Activated CD4-positive, alpha-beta T cell treated with anti-CD3 and anti-CD28 coated beads, Interleukin-2, amount 50 U/mL, for 16 hours (primary cell): ENCODE measurements at places on chromosomes 7 and 10.
A peak's percentile ranks its signal among the peaks of the same experiment; 100 is the strongest.

DNA sequence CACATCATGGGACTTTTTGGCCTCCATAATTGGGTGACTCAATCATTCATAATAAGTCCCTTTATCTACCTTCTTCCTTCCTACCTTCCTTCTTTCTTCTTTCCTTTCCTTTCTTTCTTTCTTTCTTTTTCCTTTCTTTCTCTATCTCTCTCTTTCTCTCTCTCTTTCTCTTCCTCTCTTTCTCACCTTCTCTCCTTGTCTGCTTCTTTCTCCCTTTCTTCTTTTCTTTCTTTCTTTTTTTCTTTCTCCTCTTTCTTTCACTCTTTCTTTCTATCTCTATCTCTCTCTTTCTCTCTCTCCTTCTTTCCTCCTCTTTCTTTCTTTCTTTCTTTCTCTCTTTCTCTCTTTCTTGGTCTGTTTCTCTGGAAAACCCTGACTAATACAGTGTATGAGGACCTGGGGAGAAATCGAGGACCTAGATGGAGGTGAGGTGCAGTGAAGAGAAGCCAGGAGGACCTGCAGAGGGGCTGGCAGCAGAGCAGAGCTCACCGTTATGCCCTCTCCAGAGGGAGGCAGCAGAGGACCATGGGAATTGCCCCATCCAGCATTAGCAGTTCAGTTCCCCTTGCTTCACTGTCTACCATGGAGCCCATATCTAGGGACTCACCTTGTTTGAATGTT, 52.7 kb upstream of the BTRC start:
- peak; percentile 54 for DNase-seq

GRCh38 chr7:101129603-101130117, 2.8 kb downstream of the SERPINE1 start:
- DNase-seq = no peak

DNA sequence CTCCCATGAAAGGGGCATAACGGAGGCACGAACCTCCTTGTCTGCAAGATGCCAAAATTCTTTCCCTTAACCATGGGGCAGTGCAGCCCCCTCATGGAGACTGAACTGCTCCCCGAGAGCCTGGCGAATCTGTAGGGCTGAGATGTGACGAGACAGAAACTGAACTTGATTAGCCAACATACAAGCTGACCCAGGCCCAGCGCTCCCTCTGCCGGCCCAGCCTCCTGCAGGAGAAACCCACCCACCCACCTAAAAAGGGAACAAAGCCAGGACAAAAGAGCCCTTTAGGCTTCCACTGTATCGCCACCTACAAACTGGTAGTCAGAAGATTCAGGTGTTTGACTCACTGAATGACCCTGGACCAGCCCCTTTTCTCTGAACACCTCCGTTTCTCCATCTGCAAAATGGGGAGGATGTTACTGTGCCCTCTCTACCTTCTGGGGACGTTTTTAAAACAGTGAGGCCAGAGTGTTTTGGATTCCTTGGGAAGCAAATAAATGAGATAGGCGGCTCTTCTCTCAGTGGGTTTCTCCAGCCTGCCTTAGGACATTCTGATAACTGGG, 58.4 kb downstream of the C10orf105 start:
- DNase-seq = no peak

DNA sequence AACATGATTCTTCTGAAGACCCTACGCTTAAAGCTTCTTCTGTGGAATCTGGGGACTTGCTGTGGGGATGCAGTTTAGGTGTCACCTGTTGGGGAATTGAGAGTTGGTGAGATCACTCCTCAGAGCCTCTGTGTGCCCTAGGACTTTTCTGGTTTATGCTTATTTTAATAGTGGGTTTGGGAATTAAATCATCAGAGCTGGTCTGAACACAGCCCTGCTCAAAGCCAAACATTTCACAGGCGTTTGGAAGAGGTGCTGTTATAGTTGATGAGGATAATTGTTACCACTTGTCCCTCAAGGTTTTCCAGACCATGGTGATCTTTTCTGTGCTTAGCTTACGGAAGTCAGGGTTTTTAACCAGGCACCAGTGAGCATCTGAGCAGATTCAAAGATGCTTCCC, 106.1 kb downstream of the EBLN1 start:
- no peak for DNase-seq
